NCI-H187 treated with DMSO at 0.1 percent for 48 hours (cell line): ENCODE measurements at places on chromosomes 3 and 15.

- DNase-seq, result no peak
These were observed 44.9 kb downstream of the SPATA16 start for GRCh38 chr3:173096140-173096539.

GRCh38 chr3:193130576-193130975 is 110.4 kb upstream of the PLAAT1 start:
- DNase-seq, result no peak

DNA sequence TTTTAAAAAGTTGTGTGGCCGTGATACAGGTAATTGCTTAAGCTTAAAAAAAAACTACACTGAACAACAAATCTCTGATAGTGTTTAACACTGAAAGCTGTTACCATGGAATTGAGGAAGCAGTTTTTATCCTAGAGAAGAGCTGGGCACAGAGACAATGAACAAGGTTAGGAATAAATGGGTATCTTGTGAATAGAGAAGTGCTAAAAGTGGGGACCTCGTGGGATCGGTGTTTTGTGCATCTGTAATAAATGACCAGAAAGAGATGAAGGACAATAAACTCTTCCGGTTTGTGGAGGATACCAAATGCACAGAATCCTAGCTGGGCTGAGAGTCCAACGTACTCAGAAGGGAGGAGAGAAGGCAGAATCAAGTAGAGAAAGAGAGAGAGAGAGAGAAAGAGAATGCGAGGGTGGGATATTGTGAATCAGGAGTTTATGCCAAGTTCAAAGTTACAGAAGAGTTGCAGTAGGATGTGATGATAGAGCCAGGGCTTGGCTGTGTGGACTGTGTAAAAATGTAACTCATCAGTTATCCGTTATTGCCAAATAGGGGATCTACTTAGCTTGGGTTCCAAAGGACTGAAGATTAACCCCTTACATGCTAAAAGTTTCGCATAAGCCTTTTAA is 148.9 kb downstream of the IL20RB start:
- DNase-seq, result no peak

GRCh38 chr15:50137330-50137761 is 18.3 kb upstream of the ATP8B4 start:
- no peak for DNase-seq

DNA sequence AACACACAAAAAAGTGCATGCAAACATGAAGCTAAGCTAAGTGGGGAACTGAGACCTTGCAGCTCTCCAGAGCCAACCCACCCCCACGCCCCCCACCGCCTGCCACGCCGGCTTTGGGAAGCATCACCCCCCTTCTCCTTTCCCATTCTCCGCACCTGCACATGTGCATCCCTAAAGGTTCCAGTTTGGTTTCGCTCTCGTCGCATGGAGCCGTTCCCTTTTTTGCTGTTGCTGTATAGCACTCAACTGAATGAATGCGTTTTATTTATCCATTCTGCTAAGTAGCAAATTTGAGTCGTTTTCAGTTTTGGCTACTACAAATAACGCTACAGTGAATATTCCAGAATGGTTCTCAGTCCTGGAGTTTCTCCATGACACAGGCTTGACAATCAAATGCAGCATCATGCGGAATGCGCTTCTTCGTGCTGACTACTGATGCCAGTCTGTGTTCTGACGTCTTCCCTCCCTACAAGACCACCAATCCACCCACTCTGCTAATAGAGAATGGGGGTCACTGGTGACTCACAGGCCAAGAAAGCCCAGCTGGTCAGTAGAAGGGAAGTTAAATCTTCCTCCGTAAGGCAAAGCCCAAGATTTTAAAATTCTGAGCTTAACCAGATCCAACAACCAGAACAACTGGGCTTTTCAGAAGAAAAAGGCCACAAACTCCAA is 115.3 kb downstream of the XXYLT1 start:
- DNase-seq, result no peak

- no peak for DNase-seq
These were observed 36.7 kb upstream of the ZBTB38 start for GRCh38 chr3:141331377-141332318.

DNA sequence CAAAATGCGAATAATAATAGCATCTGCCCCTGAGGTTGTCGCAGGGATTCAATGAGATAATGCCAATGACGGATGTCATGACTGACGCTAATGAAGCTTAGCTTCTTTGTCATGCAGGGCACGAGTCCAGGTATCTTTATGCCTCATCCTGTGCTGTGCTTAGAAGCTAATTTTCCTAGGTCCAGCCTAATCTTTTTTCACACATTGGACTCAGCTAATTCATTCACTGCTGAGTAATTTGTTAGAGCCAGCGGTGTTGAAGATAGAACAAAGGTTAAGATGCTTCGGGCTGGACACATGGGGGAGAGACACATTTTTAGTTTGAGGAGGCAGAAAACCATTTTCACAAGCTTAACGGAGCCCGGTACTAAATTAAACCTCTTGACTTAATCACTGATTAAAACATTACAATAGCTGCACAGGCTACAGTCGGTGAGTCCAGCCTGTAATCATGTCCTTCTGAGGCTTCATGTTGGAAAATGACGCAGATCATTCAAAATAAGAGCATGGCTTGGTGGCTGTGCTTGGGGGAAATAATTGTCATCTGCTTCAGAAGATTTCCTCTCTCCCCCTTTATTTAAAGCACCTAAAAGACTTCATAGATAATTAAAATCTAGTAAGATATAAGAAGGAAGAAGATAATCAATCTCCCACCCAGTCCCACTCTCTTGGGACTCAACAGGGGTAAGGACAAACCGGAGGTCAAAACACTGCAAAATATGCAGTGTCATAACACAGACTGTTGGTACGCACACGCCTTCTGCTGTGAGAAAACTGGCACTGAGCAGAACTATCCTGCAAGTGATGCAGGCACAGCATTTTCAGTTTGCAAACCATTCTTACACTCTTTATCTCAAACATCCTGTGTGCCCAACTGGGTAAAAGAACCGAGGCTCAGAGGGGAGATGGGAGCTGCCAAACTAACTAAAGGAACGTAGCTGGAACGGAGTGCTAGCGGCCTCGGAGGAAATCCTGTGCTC is 3.3 kb upstream of the CCDC174 start:
- no peak for DNase-seq

DNA sequence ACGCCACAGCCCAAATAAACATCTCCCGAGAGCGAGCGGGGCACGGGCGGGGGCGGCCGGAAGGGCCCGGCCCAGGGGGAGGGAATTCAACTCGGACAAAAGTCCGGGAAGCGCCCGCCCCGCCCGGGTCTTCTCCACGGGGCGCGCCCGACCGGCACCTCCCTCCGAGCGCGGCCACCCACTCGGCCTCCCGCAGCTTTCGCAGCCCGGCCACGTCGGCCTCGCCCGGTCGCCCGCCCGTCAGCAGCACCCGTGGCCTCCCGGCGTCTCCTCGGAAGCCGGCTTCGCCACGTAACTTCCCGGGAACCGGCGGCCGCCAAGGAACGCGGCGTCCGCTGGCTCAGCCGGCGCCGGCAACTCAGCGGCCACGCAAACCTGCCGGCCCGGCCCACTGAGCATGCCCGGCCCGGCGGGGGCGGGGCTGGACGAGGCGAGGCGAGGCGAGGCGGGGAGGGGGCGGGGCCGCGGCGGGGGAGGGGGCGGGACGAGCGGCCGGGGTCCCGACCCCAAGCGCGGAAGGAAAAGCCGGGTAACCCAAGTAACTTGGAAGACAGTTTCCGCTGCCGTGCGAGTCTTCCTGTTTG is at the start of gene TJP1:
Gene TJP1 (minus strand): TSS at position 369 of the 584 bp plus-strand sequence. CDS start 440 bp downstream, outside the sequence.
- DNase-seq, result no peak

DNA sequence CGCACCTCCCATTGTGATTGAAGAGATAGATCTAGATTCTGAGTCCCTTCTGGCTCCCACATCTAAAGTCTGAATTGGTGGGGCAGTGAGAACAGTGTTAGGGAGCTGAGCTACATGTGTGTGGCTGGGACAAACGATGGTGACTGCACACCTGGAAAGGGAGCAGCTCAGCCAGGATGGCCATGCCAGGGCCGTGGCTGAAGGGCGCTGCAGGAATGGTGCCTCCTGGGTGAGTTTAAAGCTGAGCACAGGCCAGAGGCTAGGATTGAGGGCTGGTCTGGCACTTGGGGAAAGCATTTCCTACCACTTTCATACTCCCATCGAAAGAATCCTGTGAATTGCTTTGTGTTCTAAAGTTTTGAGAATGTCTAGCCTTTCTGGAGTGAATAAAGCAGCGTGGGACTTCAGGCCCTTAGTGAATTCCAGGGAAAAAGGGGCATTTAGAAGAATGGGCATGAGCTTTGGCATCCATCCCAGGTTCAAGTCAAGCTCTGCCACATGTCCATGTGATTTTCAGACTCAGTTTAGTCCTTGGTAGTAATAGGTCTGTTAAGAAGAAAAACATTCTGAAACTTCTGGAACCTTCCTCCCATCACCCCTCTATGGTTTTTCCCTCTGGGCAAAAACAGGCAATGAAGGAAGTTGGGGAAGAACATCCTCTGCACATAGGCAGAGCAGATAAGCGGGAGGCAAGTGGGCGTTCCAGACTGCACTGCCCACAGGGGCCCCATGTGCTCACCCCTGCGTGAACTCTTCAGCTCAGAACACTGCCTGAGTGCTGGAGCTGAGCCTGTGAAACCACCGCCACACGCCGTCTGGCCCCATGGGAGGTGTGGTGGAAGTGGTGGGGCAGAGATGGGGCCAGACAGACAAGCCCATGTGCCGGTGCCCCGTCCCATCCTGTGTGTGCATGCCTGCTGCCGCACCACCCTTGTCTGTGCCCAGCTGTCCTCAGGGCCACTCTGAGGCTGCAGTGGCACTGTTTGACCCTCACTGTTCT is 12.9 kb upstream of the CPNE9 start:
- DNase-seq, result no peak

- DNase-seq, result no peak
These were observed 229.9 kb downstream of the THRB start for GRCh38 chr3:24264748-24265158.

- no peak for DNase-seq
These were observed 24.7 kb downstream of the POPDC2 start for GRCh38 chr3:119635719-119636118.

GRCh38 chr3:57689367-57690053 is 3.4 kb downstream of the DENND6A start:
- no peak for DNase-seq

GRCh38 chr3:175495331-175495730 is 636.2 kb downstream of the NAALADL2 start:
- no peak for DNase-seq

- DNase-seq, result no peak
These were observed 208.0 kb downstream of the MECOM start for GRCh38 chr3:169455472-169455871.

DNA sequence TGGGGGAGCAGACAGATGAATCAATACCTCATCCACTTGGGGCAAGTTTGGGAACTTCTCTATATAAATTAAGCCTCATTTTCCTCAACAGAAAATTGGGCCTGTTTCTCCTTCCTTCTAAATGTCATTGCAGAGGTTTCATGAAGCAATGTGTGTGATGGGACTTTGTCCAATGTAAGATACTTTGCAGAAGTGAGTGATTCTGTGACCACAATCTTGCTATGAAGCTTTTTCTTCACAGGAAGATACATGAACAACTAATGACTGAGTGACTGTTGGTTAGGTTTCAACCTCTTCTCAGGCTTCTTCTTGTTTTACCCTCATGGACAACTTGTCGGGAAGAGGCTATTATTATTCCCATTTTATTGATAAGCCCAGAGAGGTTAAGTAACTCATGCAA is 11.0 kb downstream of the TMEM45A start:
- no peak for DNase-seq

DNA sequence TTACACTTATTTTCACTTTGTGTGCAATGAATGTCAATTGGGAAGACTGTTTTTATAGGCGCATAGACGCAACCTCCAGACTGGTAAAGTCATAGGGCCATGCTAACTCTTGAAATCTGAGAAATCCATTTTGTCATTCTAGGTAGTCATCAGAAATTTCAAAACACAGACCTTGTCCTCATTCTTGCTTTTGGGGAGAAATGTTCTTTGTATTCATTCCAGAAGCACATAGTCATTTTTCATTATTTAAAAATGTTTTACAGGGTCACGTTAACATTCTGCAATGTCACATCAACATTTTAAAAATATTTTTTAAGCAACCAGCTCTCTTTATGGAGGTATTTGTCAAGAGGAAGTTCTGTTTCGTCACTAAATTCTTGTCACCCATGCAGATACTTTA is 898.4 kb downstream of the PDCD6IP start:
- DNase-seq, result no peak

DNA sequence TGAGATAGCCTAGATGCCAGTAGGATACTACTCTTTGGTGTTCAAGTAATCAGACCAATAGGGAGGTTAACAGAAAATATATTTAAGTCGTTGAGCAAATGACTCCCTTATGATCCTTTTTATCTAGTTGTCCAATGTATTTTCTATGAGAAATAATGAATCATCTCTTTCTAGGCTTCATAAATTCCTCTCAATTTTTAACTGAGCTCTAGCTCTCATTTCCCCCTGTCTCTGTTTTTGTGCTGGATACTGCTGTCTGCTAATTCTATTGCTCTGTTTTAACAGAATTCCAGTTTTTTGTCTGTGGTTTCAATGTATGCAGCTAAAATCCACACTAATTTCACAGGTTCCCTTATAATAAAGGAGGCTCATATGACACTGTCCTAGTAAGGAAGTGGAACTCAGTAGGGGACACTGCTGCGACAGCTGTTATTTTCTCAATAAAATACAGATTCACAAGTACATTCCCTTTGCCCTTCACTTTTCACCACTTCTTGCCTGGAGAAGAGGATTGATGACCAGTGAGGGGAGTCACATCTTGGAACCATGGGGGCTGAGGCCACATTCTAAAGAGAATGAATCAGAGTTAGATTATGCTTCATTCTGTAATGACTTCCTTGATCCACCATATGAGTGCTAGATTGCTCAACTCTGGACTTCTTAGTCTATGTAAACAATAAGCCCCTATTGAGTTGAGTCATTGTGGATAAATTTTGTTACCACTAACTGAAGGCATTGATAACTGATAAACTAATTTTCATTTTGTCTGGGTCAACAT is 558.7 kb upstream of the KCNMB2 start:
- DNase-seq, result no peak

DNA sequence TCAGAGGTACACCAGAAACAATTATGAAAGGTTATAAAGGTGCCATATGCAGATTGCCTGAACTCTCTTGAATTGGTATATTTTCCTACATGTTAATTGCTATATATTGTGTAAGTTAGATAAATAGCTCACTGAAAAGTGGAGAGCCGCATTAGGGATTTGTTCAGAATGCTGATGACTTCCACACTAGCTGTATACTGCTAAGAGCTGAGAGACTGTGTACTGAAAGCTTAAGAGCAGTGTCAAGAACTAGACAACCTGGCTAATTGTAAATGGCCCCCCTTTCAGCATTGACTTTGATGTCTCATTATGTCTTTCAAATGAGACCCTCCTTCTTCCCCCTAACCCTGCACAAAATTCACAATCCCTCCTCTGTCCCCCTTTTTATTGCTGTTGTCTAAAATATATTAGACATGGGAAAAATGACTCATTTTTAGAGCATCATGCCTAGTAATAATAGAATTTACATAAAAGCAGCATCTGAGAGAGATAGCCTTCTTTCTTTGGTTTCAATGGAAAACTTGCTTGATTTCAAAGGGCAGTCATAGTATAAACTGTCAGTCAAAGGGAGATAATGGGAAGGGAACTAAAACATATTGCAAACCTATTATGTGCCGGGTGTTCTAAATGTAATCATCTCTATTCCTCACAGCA is 34.7 kb upstream of the GREM1 start:
- no peak for DNase-seq

GRCh38 chr15:73965758-73966113 is 26.4 kb downstream of the STOML1 start:
- DNase-seq, result no peak
